ENCODE measurements at places on chromosomes 7 and 10.
A peak's percentile ranks its signal among the peaks of the same experiment; 100 is the strongest.

DNA sequence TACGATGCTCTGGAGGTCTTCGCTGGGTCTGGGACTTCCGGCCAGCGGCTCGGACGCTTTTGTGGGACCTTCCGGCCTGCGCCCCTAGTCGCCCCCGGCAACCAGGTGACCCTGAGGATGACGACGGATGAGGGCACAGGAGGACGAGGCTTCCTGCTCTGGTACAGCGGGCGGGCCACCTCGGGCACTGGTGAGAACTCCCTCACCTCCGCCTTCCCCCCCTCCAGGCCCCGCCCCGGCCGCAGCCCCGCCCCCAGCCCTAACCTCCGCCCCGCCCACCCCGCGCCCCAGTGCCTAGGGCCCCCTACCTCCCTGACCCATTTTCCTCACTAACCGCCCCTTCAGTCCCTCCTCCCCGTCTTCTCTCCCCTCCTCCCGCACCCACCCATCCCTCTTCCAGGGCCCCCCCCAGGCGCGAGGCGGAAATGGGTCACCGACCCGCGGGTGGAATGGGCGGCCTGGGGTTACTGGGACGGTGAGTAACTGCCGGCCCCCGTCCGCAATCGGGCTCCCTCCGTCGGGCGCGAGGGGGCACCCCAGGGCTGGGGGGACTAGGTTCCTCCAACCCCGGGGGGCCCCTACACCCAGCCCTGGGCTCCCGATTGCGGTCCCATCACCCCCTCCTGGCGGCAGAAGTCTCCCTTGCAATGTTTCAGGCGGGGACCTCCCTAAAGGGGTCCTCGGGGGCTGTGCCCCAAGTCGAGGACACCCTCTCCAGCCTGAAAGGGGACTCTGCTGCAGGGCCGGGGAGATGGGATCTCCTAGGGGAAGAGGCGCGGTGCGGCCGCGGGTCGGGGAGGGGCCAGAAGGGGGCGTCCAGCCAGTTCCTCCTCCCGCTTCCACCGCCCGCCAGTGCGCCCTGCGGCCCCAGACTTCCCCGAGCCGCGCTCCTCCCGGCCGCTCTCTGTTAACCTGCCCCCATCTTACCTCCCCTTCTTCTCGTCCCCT, 2.1 kb downstream of the PCOLCE start:
- DNase-seq: peak; percentile 50

- no peak for DNase-seq
Measured at GRCh38 chr7:94417901-94418300, 23.2 kb downstream of the COL1A2 start.

DNA sequence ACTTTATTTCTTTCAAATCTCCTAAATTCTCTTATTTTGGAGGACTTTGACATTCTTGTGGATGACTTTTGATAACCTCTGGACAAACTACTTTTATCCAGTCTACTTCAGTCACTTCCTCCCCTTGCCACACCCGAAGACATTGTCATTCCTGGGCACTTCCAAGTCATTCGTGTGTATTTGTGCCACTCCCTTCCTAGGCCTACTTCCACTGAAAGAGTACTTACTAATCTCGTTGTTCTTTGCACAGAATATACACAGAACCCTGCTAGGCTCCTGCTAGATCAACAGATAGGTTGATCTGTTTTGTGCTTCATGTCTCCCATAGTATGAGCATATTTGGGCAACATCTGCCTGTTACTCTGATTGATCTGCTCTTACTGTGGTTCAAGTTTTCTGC, 355.4 kb downstream of the HGF start:
- DNase-seq: no peak

DNA sequence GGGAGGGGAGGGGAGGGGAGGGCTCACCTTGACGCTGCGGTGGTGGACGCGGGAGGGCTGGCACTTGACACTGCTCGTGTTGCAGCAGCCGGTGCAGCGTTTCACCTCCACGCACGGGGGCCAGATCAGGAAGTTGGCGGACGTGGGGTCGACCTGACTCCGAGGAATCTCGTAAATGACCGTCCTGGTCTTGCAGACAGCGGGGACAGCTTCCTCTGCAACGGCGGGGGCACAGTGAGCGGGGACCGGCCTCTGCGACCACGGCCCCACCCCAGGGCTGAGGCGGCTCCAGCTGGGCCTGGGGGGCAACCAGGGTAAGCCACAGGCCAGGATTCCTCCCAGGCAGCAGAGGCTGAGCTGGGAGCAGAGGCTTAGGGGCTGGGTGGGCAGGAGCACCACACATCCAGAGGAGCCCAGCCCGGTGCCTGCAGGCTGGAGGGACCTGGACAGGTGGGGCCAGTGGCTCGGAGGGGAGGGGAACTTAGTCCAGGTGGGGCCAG, 8.8 kb downstream of the PDGFA start:
- no peak for DNase-seq

GRCh38 chr10:49559476-49559875, 20.6 kb upstream of the ERCC6 start:
- DNase-seq: no peak

- DNase-seq: peak; percentile 94
Measured at GRCh38 chr10:70234668-70235447, 1.6 kb upstream of the PPA1 start.

- no peak for DNase-seq
Measured at GRCh38 chr7:44978511-44979366, at the start of gene MYO1G. MYO1G (minus strand) TSS chr7:44979015; CDS start chr7:44978961, 54 bp downstream.

GRCh38 chr10:119859420-119860258, 13.0 kb downstream of the MCMBP start:
- DNase-seq: peak; percentile 56

GRCh38 chr7:110988890-110989501, 101.9 kb upstream of the LRRN3 start:
- no peak for DNase-seq

DNA sequence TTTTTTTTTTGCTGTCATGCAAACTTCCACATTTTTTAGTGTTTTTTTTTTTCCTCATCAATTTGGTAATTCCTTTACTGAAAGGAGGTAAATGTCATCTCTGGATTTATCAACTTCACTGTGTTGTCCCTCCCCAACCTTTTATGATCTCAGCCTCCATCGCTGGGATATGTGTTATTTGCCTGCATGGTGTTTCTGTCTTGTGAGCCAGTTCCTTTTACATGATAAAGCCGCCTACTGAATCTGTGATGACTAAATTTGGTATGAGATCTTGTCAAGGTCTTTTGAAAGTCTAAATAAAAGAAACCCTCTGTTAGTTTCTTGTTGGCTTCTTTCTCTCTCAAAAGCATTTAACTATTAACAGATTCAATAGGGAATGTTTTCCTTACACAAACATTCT, 39.3 kb downstream of the TAS2R41 start:
- DNase-seq: no peak

DNA sequence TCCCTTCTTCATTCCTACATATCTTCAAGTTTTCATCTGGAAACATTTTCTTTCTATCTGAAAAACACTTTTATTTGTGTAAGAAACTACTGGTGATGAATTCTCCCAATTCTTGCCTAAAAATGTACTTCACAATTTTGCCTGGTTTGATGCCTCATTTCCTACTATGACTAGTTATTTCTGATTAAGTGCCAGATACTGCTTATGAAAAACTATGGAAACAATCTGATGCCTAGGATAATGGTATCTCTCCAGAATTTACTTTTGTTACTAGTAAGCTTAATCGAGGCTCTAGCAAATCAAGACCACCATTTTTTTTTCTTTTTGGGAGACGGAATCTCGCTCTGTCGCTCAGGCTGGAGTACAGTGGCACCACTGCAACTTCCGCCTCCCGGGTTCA, 31.3 kb downstream of the CACUL1 start:
- DNase-seq: no peak

GRCh38 chr10:123722351-123722750, 56.2 kb downstream of the GPR26 start:
- DNase-seq: no peak

DNA sequence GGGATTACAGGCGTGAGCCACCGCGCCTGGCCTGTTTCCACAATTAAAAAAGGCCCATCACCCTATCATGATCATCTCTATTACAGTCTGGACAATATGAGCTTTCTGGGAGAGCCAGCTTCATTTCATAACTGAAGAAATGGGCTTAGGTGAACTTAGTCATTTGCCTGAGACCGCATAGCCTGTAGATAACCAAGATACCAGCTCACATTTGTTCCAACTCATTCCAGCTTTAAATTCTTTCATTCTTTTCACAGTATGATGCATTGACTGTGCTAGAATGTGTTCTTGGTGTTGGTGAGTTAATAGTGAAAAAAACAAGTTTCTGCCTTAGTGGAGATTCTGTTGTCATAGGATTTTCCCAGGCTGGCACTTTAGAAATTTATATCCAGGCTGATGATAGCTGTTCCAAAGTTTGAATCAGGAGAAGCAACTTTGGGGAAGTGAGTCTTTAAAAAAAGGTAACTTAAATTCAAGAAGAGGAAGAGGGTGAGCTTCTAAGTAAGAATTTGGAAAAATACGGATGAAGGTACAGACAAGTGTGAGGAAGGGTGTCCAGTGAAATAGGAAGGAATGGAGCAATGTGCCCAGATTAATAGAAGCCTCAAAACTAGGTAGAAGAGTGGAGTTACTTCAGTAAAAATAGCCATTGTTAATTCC, 2.1 kb upstream of the H2AZ2 start:
- DNase-seq: peak; percentile 98

DNA sequence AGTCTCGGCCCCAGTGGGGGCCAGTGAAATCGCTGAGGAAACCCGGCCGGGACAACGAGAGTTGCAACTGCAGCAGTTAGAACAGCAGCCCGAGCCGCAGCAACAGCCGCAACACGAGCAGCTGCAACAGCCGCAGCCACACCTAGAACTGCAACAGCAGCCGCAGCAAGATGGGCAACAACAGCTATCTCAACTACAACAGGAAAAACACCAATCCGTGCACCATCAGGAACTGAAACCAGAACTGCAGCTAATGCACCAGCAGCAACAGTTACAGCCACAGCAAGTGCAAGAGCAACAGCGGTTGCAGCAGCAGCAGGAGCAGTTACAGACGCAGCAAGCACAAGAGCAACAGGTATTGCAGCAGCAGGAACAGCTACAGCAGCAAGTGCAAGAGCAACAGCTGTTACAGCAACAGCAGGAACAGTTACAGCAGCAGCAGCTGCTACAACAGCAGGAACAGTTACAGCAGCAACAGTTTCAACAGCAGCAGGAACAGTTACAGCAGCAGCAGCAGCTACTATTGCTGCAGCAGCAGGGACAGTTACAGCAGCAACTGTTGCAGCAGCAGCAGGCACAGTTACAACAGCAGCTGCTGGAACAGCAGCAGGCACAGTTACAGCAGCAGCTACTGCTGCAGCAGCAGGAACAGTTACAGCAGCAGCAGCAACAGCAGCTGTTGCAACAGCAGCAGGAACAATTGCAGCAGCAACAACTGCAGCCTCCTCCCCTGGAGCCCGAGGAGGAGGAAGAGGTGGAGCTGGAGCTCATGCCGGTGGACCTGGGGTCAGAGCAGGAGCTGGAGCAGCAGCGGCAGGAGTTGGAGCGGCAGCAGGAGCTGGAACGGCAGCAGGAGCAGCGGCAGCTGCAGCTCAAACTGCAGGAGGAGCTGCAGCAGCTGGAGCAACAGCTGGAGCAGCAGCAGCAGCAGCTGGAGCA, 6.1 kb downstream of the ZNF853 start:
- DNase-seq: no peak

- no peak for DNase-seq
Measured at GRCh38 chr10:52615756-52616394, 156.7 kb downstream of the MBL2 start.

DNA sequence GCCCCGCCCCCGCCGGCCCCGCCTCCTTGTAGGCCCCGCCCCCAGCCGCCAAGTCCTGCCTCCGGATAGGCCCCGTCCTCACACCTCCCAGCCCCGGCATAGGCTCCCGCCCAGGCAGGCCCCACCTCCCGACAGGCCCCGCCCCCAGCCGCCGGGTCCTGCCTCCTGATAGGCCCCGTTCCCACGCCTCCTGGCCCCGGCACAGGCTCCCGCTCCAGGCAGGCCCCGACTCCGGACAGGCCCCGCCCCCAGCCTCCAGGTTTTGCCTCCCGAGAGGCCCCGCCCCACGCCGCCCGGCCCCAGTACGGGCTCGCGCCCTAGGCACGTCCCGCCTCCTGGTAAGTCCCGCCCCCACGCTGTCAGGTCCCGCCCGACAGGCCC, 232 bp upstream of the MICALL2 start:
- DNase-seq: peak; percentile 95

DNA sequence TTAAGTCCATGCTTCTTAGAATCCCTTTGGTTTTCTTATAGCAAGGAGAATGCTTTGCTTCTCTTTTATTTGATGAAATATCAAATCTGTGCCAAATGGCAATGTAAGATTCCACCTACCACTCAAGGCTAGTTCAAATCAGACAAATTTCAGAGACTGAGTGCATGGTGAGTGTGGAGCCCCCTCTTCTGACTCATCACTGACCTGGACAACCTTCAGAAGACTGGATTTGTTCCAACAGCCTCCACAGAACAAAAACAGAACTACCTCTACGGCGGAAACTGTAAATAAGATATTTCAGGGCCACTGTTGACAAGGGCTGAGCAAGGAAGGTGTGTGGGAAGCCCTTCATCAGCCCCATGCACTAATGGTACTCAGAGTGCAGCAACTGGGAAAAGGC, 21.1 kb downstream of the NCAPG2 start:
- peak; percentile 60 for DNase-seq

- no peak for DNase-seq
Measured at GRCh38 chr10:128373071-128373749, 247.0 kb upstream of the MKI67 start.

DNA sequence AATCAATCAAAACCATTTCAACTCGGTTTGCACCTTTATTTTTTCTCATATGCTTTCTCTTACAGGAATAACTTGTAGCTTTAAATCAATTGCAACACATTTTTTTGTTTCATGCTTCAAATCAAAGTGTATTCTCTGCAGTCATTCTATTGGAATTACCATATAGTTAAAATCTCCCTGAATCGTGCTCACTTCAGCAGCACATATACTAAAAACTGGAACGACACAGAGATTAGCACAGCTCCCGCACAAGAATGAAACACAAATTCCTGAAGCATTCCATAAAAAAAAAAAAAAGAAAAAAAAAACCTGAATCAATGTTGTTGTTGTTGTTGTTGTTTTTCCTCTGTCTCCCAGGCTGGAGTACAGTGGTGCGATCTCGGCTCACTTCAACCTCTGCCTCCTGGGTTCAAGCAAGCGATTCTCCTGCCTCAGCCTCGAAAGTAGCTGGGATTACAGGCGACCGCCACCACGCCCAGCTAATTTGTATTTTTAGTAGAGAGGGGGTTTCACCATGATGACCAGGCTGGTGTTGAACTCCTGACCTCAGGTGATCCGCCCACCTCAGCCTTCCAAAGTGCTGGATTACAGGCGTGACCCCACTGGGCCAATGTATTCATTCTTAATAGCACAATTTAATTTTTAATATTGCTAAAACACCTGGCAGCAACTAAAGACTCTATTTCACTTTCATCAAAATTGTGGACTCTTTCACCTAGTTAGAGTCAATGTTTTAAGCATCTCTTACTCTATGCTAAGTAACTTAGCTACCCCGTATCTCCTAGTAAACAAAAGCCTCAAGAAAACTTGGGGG, 26.3 kb downstream of the ANKRD61 start:
- no peak for DNase-seq

DNA sequence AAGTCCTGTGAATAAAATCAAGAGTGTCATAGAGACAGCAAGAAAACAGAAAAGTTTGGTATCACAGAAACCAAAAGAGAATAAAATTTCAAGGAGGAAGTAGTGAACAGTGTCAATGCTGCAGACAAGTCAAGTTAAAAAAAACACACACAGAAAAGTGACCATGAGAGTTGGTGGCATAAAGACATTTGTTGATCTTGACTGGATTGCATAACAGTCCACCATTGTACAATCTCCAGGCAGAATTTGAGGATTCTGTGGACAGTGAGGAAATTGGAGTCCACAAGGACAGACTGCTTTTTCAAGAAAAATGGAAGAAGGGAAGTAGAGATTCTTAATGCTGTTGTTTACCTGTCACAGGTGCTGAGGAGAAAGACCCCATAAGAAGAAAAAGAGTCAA, 412.5 kb downstream of the PLXDC2 start:
- no peak for DNase-seq

- no peak for DNase-seq
Measured at GRCh38 chr7:389911-390601, 100.1 kb downstream of the FOXL3 start.

Data from amniotic epithelial cell (primary cell).